ENCODE measurements at places on chromosomes 11 and 22.

DNA sequence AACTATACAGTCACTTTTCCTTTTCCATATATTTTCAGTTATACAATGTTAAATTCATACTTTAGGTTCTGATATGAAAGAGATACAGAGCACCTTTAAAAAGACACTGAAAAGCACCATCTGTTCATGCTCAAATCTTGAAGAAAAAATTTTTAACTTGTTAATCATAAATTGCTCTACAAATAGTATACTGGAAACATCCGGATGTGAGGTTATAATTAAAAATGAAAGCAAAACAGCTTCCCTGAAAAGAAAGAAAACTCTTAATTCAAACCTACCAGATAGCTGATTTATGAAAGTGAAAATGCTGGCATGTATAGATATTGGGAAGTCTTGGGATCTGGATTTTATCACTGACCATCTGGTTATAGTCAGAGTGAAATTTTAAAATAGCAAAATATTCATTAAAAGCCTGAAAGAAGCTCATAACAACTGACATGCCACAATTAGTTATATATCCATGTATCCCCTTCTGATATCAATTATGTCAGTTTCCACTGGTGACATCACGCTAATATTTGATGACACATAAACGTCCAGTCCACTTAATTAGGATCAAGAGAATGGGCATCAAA, 740.0 kb downstream of the DLG2 start:
- DNase-seq, result no peak

DNA sequence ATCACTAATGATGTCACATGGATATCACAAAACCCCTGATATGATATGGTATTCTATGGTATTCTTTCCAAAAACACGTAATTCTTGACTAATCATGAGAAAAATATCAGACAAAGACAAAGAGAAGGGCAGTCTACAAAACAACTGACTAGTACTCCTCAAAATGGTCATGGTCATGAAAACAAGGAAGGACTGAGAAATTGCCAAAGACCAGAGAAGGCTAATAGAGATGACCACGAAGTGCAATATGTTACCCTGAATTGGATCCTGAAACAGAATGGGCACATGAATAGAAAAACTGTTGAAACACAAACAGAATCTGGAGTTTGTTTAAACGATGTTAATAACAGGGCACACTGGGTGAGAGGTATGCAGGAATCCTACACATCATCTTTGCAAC, 10.2 kb downstream of the CKAP5 start:
- no peak for DNase-seq

DNA sequence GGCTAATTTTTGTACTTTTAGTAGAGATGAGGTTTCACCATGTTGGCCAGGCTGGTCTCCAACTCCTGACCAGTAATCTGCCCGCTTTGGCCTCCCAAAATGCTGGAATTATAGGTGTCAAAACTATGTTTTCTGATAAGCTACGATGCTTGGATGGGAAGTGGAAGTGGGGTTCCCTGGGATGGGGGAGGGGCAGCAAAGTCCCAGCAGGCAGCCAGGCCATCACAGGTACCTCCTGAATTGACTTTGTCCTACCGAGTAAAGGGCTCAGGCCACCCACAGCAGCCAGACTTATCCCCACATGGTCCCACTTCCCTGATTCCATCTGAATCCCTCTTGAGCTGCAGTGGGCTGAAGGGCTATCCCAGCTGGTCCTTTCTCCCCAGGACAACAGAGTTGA, 6.9 kb downstream of the FTH1 start:
- DNase-seq, result no peak

GRCh38 chr22:30336752-30337460, 10.2 kb upstream of the TBC1D10A start:
- no peak for DNase-seq

- DNase-seq, result no peak
These were observed 68.8 kb upstream of the SCUBE2 start for GRCh38 chr11:9160166-9160565.

GRCh38 chr22:38835888-38836301, 7.9 kb downstream of the NPTXR start:
- no peak for DNase-seq

- no peak for DNase-seq
These were observed 102.4 kb upstream of the FSHB start for GRCh38 chr11:30128269-30128932.

- no peak for DNase-seq
These were observed 36.3 kb upstream of the TMEM45B start for GRCh38 chr11:129779342-129779741.

DNA sequence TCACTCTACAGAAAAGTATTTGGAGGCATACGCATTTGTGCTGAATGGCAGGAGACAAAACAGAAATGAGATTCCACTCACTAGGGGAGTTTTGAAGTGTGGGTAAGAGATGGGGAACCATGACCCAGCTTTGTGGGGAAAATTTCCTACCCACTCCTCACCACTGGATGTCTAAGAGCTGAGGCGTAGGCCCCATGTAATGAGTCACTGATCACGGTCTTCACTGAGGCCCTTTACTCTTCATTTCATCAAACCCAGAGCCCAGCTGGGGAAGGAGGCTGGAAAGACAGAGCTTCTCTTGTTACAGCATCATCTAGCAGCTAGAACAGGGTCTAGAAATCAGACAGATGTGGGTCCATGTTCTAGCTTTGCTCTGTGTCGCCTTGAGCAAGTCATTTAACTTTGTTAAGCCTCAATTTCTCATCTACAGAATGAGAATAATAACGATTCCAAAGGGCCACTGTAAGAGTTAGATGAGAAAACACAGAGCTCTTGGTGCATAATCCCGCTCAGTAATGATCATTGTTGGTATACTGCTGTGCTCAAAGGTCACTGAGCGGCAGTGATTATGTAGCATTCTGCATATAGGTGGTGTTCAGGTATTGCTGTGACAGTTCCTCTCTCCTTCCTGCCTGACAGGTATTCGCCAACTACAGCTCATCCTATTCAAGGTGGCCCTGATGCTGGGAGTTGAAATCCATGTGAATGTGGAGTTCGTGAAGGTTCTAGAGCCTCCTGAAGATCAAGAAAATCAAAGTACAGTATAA, 97.2 kb downstream of the MICAL2 start:
- DNase-seq, result no peak

- no peak for DNase-seq
These were observed 475.4 kb upstream of the CHORDC1 start for GRCh38 chr11:90698238-90698637.

DNA sequence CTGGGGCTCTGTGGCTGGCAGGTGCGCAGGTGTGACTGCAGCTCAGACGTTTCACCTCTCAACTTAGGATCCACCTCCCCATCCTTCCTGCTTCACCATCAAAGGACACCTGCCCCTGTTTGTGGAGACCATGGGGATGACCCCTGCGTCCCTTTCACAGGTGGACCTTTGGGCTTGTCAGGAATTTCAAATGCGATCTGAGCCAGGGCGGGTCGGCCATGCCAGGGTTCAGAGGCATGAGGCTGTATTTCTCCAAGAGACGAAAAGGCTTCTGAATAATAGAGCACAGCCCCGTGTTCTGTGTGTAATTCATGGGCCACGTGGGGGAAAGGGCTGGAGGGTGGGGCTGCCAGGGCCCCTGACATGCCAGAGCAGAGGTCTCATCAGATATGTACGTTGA, 668.0 kb downstream of the BRD1 start:
- no peak for DNase-seq

DNA sequence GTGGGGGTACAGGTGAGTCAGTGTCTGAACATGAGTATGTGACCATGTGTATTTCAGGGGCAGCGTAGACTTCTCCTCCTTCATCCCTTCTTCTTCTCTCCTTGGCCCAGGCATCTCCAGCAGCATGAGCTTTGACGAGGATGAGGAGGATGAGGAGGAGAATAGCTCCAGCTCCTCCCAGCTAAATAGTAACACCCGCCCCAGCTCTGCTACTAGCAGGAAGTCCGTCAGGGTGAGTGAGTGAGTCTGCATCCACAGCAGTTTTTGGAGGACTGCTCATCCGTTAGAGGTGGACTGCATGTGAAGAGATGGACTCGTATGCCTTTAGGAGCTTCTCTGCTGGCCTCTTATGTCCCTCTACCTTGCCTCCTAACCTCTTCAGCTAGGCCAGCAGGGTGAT, 15.6 kb downstream of the TUB start:
- no peak for DNase-seq

DNA sequence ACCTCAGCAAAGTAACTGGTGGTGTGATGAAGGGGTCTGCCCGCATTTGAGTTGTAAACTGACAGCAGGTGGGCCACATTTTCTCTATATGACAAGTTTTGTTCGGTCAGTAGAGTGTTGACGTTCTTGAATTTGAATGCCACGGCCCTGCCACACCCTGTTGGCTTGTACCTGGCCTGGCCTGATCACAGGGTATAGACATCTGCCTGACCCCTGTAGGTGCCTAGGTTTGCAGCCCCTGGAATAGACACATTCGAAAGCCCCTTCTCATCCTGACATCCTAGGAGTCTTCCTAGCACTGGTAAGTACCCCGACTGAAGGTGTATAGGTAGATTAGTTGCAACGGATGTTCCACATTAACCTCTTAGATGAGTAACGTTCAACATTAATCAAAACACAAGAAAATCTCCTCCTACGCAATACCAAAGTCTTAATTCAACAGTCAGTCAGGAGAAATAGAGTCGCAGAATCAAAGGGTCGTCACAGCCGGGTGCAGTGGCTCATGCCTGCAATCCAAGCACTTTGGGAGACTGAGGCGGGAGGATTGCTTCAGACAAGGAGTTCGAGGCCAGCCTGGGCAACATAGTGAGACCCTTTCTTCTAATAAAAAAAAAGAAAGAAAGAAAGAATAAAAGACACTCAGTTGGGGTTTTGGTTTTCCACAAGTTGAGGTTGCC, 43.6 kb upstream of the CD5 start:
- DNase-seq, result no peak

DNA sequence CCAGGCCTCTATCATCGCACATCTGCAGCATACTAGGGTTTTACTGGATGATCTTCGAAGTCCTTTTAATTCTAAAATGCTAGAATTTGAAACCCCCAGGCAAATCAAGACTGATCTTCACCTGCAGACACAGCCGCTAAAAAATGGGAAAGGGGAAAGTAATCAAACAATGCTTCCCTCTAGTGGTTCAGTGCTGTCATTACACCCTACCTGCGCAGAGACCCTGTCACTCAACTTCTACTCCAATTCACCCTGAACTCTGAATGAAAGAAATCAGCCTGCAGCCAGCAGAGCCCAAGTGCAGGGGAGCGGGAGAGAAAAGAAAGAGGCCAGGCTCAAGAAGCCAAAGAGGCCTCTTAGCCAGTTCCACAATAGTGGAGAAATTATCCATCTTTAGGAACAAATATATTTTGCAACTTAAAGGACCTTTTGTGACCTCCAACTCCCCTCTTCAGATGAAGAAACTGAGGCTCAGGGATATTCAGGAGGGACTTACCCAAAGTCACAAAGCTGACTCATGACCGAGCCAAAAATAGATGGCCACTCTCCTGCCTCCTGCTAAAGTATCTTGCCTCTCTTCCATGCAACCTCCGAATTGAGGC, 33.0 kb downstream of the SERGEF start:
- DNase-seq, result peak; percentile 19

DNA sequence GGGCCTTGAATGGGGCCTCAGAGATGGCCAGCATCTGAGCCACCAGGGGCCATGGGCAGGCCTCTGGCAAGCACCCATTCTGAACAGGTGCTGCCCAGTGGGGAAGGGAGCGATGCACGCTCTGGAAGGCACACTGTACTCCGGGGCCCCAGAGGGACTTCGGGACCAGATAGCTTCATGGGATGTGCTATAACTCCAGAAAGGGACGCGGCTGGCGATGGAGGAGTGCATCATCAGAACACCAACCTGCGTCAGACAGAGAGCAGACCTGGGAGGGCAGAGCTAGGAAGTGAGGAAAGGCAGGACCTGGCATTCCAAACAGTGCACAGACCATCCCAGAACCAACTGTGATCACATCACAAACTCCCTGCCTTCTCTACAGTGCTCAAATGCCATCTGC, 16.8 kb downstream of the DGCR2 start:
- no peak for DNase-seq

- DNase-seq, result no peak
These were observed 162.9 kb upstream of the TTC12 start for GRCh38 chr11:113151521-113151920.

DNA sequence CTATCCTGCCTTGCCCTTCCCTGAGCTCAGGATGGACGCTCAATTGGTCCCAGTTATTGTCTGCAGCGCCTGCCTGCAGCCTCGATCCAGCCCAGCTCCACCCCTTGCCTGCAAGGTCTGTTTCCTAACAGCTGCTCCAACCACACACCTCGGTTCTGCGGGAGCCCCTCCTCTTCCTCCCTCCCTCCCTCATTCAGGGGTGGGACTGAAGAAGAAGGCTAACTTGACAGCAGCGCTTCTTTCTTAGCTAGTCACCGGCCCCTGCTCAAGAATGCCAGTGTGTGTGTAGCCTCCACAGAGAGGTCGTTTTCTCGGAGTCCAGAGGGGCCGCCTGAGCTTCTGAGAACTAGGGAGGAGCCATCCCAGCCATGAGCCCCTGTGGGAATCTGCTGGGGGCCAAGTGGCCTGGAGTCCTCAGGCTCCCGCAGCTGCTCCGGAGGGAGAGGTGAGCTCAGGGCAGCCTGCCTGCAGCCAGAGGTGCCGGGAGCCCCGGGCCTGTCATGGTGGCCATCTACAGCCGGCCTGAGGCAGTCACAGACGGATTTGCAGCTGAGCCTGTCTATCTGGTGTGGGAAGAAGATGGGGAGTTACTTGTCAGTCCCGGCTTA, 36.1 kb downstream of the LIMK2 start:
- DNase-seq, result peak; percentile 63

- no peak for DNase-seq
These were observed 4.5 kb upstream of the TBX10 start for GRCh38 chr11:67644042-67644441.

DNA sequence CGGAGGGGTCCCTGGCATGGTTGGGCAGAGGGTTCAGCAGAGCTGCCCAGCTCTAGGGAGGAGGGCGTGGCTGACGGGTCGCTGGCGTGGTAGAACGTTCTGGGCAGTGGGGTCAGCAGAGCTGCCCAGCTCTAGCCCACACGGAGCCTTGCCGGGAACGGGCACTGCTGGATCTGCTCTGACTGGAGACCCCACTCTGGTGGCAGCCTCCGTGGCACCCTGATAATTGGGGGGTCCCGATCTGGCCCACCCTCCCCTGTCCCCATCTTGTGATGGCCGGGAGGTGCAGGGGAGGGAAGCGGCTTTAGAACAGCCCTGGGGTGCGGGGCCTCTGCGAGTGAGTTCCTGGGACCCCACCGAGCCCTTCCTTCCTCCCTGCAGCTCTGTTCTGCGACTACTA, 21.9 kb downstream of the MUC5AC start:
- no peak for DNase-seq

DNA sequence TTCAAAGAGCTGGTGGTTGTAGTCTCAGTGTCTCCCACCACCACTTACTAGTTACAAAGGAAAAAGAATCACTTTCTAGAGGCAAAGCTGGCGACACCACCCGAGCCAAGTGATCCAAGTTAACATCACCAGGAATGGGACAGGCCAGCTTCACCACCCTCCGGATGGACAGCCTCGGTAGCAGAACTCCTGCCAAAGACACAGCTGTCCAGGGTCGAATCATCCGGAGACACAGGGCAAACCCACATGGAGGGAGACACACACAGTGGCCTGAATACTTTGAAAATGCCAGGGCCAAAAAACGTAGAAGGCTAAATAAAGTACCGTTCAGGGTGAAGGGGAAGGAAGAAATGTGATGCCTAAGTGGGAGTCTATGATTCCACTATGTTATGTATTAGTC, 33.1 kb downstream of the KCNQ1 start:
- DNase-seq, result no peak

- DNase-seq, result no peak
These were observed 885.6 kb downstream of the BRD1 start for GRCh38 chr22:48941903-48942575.

- DNase-seq, result no peak
These were observed 12.5 kb downstream of the ASCC2 start for GRCh38 chr22:29825578-29825977.

GRCh38 chr22:33535937-33536875, 384.1 kb downstream of the LARGE1 start:
- no peak for DNase-seq

GRCh38 chr11:112776834-112777233, 184.4 kb upstream of the NCAM1 start:
- DNase-seq, result no peak

Data from CD4-positive, alpha-beta T cell (primary cell).